CD4-positive, alpha-beta T cell treated with Interleukin-10 for 1 hour (primary cell): ENCODE measurements at places on chromosomes 4 and X.

DNA sequence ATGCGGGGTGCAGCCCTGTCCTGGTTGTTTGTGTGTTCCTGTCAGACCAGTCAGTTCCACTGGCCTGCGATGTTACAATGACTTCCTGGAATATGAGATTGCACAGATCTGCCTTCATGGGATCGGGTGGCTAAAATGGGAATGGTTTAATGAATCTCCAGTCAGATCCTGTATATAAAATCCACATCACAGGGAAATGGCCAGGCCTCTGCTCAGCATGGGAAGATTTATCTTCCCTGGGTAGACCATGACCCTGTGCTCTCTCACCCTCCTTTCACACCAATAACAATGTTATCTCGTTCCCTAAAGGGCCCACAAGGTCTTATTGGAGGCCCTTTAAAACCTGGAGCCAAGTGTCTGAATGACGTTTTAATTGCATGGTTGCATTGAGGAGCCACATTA, 307.4 kb downstream of the RAB28 start:
- DNase-seq: no peak

- no peak for DNase-seq
Measured at GRCh38 chrX:78624426-78624825, 34.7 kb downstream of the RTL3 start.

- no peak for DNase-seq
Measured at GRCh38 chr4:158350161-158350560, 139.9 kb downstream of the TMEM144 start.

- no peak for DNase-seq
Measured at GRCh38 chr4:122826079-122826527, 528 bp upstream of the FGF2 start.

GRCh38 chr4:168509786-168510185, 12.9 kb downstream of the PALLD start:
- DNase-seq: peak; percentile 42

DNA sequence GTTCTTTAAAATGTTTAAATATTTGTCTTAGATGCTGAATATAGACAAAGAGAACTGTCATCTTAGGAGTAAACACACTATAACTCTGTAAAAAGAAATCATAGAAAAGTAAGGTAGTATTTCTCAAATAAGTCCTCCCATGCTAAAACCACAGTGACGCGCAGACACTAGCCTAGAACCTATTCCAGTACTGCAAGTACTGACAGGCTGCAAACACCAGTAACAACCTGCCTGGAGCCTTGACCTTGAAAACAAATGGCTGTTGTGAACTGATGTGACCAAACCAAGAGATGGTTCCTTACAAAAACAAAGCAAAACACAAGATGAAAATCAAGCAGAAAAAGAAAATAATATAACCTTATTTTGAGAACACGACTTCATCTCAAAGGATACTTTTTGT, 8.5 kb downstream of the TIFA start:
- DNase-seq: no peak

DNA sequence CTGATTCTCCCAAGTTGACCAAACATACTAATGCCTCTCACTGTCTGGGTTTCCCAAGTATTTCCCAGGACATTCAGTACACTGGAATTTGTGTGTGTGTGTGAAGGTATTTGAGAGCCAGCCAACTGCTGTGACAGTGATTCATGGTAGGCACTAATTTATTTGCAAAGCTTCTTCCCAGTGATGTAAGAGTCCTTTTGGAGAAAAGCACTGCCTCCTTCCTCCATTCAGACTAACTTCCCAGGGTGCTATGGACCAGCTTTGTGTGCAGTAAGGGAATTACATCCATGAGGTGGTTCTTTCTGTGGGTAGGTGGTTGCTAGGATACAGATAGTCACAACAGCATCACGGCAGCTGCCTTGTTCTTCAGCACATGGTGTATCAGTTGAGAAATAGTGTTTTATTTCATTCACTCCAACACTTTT, 8.7 kb downstream of the EGF start:
- no peak for DNase-seq

DNA sequence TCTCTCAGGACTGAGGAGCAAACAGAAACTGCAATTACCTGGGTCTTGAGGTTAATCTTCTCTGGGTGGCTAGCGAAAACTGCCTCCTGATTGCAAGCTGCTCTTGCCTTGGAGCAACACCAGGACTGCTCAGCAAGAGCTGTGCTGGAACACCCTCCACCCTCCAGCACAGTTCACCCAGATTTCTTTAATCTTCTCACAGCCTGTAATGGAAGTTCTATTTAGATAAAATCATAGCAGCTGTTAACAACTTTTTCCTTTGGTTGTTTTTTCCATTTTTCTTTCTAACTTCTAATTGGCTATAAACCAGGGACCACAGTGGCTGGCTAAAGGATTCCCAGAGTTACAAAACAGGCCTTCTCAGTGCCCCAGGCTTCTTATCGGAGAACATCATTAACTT, 36.3 kb downstream of the OPHN1 start:
- no peak for DNase-seq

DNA sequence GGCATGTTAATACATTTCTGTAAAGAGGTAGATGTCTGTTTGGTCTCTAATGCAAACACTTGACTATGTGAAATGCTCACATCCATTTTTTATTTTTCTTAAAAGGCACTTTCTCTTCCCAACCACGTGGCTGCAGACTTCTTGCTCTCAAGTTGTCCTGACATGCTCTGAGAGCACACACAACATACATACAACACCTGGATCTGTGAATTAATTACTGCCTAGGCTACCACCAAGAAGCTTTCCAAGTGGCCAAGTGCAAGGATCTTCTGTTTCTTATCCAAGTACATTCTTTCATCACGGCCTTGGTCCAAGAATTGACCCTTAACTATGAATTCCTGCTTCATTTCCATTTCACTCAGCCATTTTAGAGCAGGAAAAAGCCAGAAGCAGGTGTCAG, 110.8 kb downstream of the SPRY1 start:
- DNase-seq: no peak

DNA sequence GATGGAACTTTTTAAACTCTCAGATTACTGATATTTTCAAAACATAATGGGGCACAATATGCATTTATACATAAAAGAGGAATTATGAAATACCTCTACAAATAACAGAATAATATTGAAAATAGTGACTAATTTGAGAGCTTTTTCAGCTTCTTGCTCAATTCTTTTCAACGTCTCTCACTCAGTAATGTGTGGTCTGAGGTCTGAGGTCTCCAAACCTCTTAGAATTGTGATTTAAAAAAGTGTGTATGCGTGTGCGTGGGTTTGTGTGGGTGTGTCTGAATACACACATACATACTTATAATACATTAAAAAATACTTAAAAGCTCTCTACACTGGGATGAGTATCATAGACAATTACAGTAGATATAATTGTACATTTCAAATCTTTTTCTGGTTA, 7.9 kb downstream of the NDNF start:
- DNase-seq: no peak

GRCh38 chr4:89196745-89197144, 85.4 kb downstream of the TIGD2 start:
- no peak for DNase-seq

- DNase-seq: no peak
Measured at GRCh38 chr4:6263526-6264224, 6.0 kb upstream of the WFS1 start.

DNA sequence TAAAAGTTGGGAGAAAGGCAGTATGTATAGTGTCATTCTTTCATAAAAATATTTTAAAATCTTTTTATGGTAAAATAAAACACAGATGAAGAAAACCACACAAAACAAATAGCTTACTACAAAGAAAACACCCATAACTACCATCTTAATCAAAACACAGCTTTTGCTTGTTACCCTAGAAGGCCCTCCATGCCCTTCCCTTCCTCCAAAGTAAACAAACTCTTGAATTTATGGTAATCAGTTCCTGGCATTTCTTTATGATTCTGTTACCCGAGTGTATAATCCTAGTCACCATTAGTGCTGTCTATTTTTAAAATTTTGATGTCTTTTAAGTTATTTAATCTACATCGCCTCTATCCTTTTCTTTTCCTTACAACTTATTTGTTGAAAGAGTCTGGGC, 170.9 kb downstream of the APBB2 start:
- no peak for DNase-seq

DNA sequence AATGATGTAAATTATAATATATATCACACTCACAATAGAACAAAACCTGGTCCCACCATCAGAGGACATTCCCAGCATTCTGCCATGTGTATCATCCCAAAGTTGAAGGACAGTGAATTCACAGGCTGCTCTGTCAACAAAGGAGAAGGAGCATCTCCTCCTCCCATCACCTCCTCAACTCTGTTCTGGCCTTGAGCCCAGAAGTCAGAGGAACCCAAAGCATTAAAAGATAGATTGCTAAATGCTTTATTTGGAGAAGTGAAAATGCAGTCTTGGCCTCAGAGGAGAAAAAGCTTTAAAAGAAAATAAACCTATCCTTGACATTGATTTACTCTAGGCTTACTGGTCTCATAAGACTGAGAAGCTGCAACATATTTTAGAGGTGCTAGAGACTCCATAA, 268.8 kb upstream of the RASGEF1B start:
- no peak for DNase-seq

DNA sequence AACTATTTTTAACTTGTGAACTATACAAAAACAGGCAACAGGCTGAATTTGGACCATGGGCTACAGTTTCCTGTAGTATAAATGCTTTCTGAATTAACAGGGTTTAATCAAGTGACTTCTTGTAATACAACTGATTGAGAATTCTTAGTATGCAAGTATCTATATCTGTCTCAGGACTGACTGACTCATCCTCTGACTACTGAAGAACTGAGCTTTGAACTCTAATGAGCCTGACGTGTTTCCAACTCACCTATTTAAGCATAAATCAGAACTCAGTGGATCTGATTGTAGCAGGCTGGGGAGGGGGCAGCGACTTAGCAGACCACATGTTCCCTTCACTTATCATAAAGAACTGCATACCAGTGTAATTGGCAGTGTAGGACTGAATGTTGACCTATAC, 7.8 kb downstream of the SPATA4 start:
- DNase-seq: no peak

DNA sequence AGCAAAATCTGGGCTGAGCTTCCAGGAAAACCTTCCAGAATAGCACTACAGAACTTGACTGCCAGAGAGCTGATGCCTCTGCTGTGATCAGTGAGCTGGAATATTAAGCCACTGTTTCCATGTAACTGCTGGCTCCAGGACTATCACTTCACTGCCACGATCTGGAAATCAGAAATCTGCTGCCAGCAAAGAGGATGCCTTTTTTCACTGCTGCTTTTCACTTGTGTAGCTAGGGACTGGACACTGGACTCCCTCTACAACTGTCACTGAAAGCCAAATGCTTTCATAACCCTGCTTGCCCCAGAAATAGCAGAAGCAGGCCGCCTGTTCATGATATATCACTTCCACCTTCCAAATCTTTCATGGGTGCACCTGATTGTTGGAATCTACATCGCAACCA, 9.4 kb upstream of the AP1S2 start:
- no peak for DNase-seq

DNA sequence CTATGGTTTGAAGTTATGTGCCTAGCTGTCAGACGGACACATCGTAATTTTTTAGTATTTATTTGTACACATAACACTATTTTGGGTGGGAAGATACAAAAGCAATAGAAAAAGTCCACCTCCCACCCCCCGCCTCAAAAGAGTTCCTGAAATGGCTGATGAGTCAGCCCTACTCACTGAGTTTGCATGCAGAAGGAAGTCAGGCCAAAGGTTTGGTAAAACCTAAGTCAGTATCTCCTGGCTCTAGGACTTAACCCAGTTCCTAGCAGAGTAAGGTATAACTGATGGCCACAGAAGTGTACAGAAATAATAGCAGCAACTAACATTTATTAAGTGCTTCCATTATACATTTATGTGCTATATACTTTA, 2.9 kb upstream of the KLHL2 start:
- DNase-seq: no peak

DNA sequence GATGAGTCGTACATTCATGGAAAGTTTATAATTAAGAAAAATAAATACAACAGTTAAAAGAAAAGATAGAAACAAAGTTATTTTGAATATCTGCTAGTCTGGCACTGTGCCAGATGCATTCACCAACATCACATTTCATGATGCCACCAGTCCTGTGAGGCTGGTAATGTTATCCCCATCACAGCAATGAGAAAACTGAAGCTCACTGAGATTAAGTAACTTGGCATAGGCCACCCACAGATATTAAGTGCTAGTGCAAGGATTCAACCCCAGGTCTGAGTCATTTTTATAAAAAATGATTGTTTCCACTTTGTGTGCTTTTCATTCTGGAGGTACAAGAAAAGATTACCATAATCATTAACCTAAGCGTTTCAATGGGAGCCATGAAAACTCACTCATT, 65.0 kb upstream of the IL15 start:
- no peak for DNase-seq

GRCh38 chrX:120672389-120672788, 42.5 kb upstream of the C1GALT1C1 start:
- DNase-seq: no peak

DNA sequence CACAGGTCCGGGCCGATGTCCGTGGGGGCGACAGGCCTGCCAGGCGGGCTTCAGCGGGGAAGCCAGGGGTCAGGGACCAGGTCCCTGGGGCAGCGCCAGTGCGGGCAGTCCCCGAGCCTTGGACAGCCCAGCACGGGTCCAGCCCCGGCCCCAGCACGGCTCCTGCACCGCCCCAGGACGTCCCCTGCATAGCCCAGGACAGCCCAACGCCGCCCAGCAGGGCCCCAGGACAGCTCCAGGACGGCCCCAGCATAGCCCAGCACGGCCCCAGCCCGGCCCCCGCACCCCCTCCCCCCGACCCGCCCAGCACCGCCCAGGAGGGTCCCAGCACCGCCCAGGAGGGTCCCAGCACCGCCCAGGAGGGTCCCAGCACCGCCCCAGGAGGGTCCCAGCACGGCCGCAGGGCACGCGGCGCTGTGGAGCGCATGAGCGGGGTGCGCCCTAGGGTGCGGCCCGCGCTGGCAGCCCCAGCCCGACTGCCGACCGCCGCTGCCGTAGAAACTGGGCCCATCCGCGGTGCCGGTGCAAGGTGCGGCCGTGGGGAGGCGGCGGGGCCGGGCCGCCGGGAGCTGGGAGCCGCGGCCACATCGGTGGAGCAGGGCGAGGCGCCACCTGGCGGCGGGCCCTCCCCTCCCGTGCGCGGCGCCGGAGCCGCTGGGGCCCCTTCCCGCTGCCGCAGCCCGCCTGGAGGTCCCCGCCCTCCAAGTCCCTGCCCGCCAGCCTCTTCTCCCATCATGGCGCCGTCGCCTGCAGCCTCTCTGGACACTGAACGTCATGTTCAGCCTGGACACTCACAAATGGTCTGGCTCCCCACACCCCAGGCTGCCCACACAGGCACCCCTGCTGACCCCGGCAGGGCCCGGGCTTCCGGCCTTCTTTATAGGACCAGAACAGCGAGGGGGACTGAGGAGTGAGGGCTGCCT, 106.8 kb upstream of the NKX1-1 start:
- DNase-seq: peak; percentile 49

- no peak for DNase-seq
Measured at GRCh38 chr4:78560296-78560963, 8.9 kb downstream of the ANXA3 start.

- no peak for DNase-seq
Measured at GRCh38 chrX:32084757-32085156, 1012.9 kb upstream of the FTHL17 start.
